Calu3 (cell line): ENCODE measurements at places on chromosomes 6 and 20. TPM values are rescaled to one million over a fixed set of nuclear protein-coding genes. Genes with fewer than 3 reads are reported as not detected.
A peak's percentile ranks its signal among the peaks of the same experiment; 100 is the strongest.

DNA sequence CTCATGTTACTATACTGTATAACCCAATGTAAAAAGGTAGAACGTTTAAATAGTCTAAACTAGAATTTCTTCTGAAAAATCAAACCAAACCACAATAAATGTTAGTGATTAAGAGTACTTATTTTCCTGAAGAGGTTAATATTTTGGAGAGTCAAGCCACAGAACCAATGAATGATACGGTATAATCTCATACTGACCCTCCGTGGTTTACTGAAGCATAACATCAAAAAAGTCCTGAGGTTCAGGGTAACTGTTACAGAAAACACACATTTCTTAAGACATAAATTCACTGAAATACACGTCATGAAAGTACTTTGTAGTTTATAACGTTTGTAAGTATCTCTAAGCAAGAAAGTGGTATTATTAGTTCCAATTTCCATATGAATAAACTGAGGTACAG, 28.9 kb downstream of the ESF1 start:
- no peak for DNase-seq
- H3K36me3 ChIP-seq = no peaks in the 10 kb centered on the region
- H3K4me1 ChIP-seq = no peaks in the 10 kb centered on the region
- no peak overlapping the region for H3K4me3 ChIP-seq
- no peaks in the 10 kb centered on the region for H3K27me3 ChIP-seq

GRCh38 chr6:90238496-90239266, 58.0 kb downstream of the BACH2 start:
- H3K27me3 ChIP-seq = no peaks in the 10 kb centered on the region
- H3K27ac ChIP-seq = no peak overlapping the region
- H3K36me3 ChIP-seq = no peaks in the 10 kb centered on the region
- H3K4me3 ChIP-seq = no peak overlapping the region

HDGFL1 gene
- total RNA-seq = not detected in 2 replicates

ASIP gene
- total RNA-seq = not detected in 2 replicates

DNA sequence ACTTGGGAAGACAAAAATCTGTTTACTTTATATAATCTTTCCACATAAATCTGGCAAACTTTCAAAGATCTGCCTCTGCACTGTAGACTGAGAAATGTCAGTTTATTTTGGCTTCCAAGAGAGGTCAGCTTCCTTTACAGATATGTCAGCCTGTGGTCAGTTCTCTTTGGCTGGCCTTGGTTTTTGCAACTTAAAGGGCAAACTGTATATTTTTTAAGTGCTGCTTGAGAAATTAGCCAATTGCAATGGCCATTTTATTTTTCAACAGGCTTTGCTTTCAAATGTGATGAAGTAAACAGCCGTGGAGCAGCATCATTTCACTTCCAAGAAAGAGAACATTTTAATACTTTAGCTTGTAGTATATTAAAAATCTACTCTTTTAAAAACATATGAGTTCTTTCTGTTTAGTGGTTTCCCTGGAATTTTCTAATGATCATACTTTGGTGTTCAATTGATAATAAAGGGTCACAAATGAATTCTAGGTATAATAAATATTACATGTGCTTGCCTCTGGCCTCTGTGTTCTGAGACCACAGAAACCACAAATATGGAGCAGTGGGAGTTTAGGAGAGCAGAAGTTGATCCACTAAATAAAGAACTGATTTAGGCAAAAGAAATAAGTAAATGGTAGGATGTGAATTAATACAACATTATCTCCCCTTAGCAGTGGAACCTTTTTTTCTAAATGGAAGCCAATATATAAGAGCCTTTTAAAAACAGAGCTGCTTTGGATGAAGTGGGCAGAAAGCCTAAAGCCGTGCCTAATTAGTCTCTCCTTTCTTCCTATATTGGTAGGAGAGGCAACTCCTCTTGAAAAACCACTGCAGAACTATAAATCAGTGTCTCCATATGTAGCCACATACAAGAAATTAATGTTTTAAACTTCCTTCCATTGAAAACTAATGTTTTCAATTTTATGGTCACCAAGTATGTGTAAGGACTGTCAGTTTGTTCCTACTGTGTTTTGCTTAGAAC, 16.2 kb downstream of the ADGRB3 start:
- no peak for DNase-seq
- H3K4me3 ChIP-seq = no peak overlapping the region
- H3K27me3 ChIP-seq = no peaks in the 10 kb centered on the region
- H3K4me1 ChIP-seq = no peaks in the 10 kb centered on the region

DNA sequence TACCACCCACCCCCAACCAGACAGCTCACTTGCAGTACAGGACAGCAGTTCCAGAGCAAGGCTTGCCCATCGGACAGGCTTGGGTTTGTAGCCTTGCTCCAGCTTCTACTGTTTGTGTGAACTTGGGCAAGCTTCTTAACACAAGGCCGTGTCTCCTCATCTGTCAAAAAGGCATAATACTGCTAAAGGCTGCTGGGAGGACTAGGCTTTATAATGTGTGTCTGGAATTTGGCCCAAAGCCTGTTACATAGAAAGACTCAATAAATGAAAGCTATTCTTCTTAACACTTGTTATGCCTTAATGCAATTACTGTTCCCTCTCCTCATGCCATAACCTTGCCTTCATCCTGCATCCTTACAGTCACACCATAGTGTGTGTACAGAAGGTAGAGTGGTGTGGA, 43.4 kb downstream of the LYRM4 start:
- H3K27me3 ChIP-seq = no peaks in the 10 kb centered on the region
- DNase-seq = no peak
- no peaks in the 10 kb centered on the region for H3K36me3 ChIP-seq
- H3K27ac ChIP-seq = no peak overlapping the region

CLPSL1 gene
- total RNA-seq = not detected in 2 replicates

B4GALT5 gene
- total RNA-seq = 117 and 131 TPM in 2 replicates

GRCh38 chr6:14732226-14732843, 513.5 kb upstream of the JARID2 start:
- peaks cover 32% of the 10 kb centered on the region for H3K4me1 ChIP-seq
- H3K36me3 ChIP-seq = peaks cover 12% of the 10 kb centered on the region
- no peaks in the 10 kb centered on the region for H3K27me3 ChIP-seq
- peak overlapping the region; percentile 61 for H3K4me3 ChIP-seq
- no peak for DNase-seq

THBD gene
- not detected in 2 replicates for total RNA-seq

- H3K4me1 ChIP-seq = peaks cover 46% of the 10 kb centered on the region
- peak overlapping the region; percentile 100 for H3K27ac ChIP-seq
- DNase-seq = no peak
- peaks cover 89% of the 10 kb centered on the region for H3K36me3 ChIP-seq
Measured at GRCh38 chr6:36596356-36596755, 2.2 kb downstream of the SRSF3 start.

CSNK2A1 gene
- total RNA-seq = 110 and 113 TPM in 2 replicates

- no peaks in the 10 kb centered on the region for H3K36me3 ChIP-seq
- no peaks in the 10 kb centered on the region for H3K27me3 ChIP-seq
- no peaks in the 10 kb centered on the region for H3K4me1 ChIP-seq
- H3K4me3 ChIP-seq = no peak overlapping the region
Measured at GRCh38 chr6:134550604-134551003, 232.7 kb upstream of the SGK1 start.

DNA sequence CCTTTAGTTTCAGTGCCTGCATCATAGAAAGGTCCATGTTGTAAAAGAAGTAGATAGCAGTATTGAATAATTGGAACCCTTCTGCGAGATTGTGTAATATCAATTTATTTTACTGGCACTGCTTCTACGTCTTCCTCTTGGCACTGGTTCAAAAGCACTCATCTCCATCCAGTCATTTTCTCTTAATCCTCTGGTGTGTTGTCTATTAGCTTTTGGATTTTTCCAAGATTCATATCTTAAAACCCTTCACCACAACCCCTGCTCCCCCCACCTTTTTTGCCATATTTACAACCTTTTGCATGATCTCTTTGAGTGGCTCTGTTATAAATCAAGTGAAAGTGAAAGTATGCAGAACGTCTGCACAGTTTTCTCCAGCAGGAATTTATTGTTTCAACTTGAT, 76.6 kb upstream of the HSF2 start:
- peak overlapping the region; percentile 73 for H3K4me3 ChIP-seq
- H3K4me1 ChIP-seq = peaks cover 13% of the 10 kb centered on the region
- no peaks in the 10 kb centered on the region for H3K27me3 ChIP-seq
- H3K27ac ChIP-seq = peak overlapping the region; percentile 40
- peaks cover 6% of the 10 kb centered on the region for H3K36me3 ChIP-seq

GRCh38 chr20:63309261-63310071, 16.5 kb downstream of the COL20A1 start:
- DNase-seq = peak; percentile 78
- no peak overlapping the region for H3K4me3 ChIP-seq
- H3K36me3 ChIP-seq = peaks cover 5% of the 10 kb centered on the region
- H3K4me1 ChIP-seq = no peaks in the 10 kb centered on the region
- peaks cover 90% of the 10 kb centered on the region for H3K27me3 ChIP-seq
- H3K27ac ChIP-seq = no peak overlapping the region

DNA sequence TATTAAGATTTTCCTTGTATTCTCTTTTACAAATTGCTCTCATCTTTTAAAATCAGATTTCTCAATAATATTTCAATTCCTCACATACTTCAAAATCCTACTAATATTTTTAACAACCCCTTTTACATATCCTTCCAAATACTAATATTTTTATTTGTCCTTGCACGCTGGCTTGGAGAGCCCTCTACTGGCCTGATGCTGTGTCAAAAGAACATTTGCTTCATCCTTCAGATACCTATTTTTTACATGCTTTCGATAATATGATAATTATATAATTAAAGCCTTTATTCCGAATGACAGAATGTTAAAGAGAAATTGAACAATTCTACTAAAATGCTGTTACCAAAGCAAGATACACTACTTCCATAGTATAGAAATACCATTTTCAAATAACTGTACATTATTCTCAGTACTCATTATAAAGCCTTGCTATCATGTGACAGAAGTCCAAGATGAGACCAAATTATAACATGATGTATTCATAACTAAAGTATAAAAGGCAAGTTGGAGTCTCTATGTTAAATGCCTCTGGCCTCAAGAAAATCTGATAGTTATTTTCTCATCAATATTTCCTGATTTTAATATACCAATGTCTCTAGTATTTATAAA, 39.0 kb upstream of the PLN start:
- H3K4me1 ChIP-seq = no peaks in the 10 kb centered on the region
- H3K27ac ChIP-seq = no peak overlapping the region
- H3K36me3 ChIP-seq = no peaks in the 10 kb centered on the region
- no peak overlapping the region for H3K4me3 ChIP-seq
- peak; percentile 34 for DNase-seq

DNA sequence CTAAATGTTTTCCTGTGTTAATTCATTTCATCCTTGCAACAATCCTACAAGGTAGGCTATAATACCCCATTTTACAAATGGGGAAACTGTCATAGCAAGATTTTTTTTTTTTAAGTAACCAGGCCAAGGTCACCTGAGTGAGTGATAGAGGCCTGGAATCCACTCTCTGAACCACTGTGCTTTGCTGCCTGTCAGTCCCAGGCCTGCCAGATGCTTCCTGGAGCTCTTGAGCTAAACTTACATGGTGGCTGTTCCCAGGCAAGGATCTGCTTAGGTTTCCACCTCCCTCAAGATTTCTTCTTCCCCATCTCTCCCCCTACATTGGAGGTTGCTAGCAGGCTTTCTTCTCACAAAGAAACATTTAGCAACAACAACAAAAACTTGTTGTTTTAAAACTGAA, 32.7 kb upstream of the RNF8 start:
- H3K4me3 ChIP-seq = no peak overlapping the region
- peaks cover 23% of the 10 kb centered on the region for H3K36me3 ChIP-seq
- H3K4me1 ChIP-seq = peaks cover 33% of the 10 kb centered on the region
- no peak overlapping the region for H3K27ac ChIP-seq

DNA sequence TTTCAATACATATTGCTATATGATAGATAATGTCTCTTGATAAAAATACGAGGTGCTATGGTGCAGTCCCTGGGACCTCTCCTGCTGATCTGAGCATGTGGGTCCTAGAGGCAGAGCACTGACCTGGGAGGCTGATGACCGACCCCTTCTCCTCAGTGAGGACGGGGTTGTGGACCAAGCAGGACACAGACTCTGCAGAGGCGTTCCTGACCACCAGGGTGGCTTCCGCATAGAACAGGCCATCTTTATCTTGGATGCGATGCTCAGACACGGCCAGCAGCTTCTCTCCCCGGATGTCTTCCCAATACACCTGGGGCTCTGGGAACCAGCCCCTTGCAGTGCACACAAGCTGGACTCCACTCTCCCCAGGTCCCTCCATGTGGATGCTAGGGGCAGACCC, 4.2 kb downstream of the BTNL2 start:
- DNase-seq = no peak
- no peaks in the 10 kb centered on the region for H3K36me3 ChIP-seq
- H3K4me1 ChIP-seq = no peaks in the 10 kb centered on the region

GRCh38 chr6:12911427-12911826, 194.9 kb downstream of the PHACTR1 start:
- DNase-seq = no peak
- H3K4me1 ChIP-seq = no peaks in the 10 kb centered on the region
- H3K27ac ChIP-seq = no peak overlapping the region
- H3K4me3 ChIP-seq = no peak overlapping the region
- H3K27me3 ChIP-seq = peaks cover 81% of the 10 kb centered on the region
- no peaks in the 10 kb centered on the region for H3K36me3 ChIP-seq

DNA sequence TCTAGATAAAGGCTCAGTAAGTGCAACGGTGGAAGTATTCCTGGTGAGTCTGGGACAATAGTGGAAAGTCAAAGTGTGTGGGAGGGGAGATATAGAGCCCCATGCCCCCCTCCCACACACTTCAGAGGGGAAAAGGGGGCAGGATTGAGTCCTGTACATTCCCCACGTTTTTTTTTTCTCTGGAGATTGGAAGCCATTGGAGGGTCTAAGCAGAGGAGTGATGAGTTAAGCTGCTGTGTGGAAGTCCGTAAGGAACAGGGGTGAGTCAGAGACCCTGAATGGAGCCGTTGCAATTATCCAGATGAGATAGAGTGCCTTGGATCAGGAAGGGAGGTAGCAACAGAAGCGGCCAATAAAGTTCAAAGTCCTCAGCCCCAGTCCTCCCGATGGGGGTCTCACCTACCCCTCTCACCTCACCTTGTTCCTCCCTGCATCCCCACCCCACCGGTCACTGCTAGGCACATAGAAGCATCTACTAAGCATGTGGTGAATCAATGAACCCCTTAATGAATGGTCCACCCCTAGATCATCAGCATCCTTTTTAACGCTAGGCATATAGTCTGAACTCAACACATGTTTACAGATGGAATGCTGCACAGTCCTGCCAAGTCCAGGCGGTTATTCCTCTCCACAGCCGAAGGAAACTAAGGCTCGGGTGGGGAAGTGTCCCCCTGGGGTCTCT, 662 bp upstream of the SLC9A8 start:
- peak overlapping the region; percentile 89 for H3K4me3 ChIP-seq
- DNase-seq = no peak
- H3K36me3 ChIP-seq = peaks cover 40% of the 10 kb centered on the region
- peak overlapping the region; percentile 44 for H3K27ac ChIP-seq
- H3K4me1 ChIP-seq = peaks cover 55% of the 10 kb centered on the region
- H3K27me3 ChIP-seq = no peaks in the 10 kb centered on the region

GRCh38 chr6:31225735-31226134, 46.2 kb downstream of the HLA-C start:
- H3K27ac ChIP-seq = no peak overlapping the region
- H3K4me1 ChIP-seq = peaks cover 9% of the 10 kb centered on the region

ADGRF1 gene
- 256 and 313 TPM in 2 replicates for total RNA-seq

LINC00237 gene
- total RNA-seq = not detected in 2 replicates
